ENCODE measurements at places on chromosomes 7 and 10.

GRCh38 chr10:61835946-61836887, 65.3 kb upstream of the ARID5B start:
- DNase-seq = no peak

- DNase-seq = no peak
Observed at GRCh38 chr10:87500646-87501048, 4.0 kb upstream of the MINPP1 start.

DNA sequence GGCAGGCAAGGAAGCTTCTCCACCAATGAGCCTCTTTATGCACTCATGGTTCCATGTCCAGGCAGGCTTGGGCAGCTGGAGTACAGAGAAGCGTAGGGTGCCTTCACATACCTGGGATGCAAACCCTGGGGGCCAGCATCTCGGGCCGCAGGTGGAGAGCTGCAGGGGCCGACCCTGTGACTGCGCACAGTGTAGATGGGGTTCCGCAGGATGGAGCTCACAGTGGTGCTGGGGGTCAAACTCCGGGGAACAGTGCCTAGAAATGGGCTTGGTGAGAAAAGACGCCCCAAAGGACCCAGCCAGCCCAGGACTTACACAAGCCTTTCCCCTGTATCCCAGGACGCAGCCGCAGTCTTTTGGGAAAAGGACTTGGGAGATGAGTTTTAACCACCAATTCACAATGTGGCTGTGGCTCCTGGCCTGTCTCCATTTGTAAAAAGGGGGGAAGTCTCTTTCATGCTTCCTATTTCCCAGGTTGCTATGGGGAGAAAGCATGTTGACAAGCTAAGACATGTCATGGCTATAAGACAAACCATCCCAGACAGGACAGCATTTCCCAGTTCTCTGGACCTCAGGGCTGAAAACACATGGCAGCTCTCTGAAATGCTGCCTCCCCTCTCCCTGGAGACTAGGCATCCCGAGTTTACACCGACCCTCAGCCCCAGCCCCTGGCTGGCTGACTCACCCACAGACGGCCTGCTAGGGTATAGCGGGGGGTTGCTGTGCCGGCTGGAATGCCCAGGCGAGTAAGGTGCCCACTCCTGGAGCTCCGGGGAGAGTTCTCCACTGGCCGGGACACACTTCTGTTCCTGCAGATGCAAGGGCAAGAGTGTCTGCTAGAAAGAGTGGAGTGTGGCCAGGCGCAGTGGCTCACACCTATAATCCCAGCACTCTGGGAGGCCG, 107.1 kb downstream of the DLG5 start:
- DNase-seq = no peak

- DNase-seq = no peak
Observed at GRCh38 chr7:87147500-87147899, 4.8 kb upstream of the DMTF1 start.

GRCh38 chr10:91295346-91295745, 74.9 kb downstream of the PCGF5 start:
- no peak for DNase-seq

GRCh38 chr10:7260412-7260900, 150.4 kb downstream of the SFMBT2 start:
- DNase-seq = no peak

GRCh38 chr10:89431977-89432376, 17.6 kb downstream of the IFIT5 start:
- no peak for DNase-seq

GRCh38 chr10:89836840-89837164, 135.4 kb downstream of the KIF20B start:
- DNase-seq = peak; percentile 73

GRCh38 chr10:77024461-77024860, 613.1 kb downstream of the KCNMA1 start:
- DNase-seq = no peak

DNA sequence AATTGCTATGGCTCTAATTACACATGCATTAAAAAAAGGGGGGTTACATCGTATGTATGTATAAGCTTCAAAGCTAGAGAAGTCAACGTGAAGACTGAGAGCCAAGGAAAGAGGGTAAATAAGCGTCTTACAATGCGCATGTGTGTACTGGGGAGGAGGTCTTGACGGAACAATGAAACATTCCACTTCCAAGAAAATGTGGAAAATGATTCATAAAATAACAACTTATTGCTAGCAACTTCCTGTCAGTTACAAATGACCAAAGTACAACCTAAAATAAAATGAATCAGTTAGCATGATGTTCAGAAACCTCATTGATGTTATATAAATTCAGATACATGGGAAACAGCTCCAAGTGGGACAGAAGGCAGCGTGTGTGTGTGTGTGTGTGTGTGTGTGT, 104.1 kb upstream of the RHEB start:
- DNase-seq = no peak

- peak; percentile 15 for DNase-seq
Observed at GRCh38 chr10:131049016-131049415, 262.5 kb downstream of the TCERG1L start.

- DNase-seq = no peak
Observed at GRCh38 chr7:27314111-27314510, 71.5 kb downstream of the EVX1 start.

GRCh38 chr10:26574783-26575182, 122.7 kb upstream of the PDSS1 start:
- DNase-seq = no peak

- no peak for DNase-seq
Observed at GRCh38 chr7:50982626-50983025, 199.9 kb upstream of the GRB10 start.

DNA sequence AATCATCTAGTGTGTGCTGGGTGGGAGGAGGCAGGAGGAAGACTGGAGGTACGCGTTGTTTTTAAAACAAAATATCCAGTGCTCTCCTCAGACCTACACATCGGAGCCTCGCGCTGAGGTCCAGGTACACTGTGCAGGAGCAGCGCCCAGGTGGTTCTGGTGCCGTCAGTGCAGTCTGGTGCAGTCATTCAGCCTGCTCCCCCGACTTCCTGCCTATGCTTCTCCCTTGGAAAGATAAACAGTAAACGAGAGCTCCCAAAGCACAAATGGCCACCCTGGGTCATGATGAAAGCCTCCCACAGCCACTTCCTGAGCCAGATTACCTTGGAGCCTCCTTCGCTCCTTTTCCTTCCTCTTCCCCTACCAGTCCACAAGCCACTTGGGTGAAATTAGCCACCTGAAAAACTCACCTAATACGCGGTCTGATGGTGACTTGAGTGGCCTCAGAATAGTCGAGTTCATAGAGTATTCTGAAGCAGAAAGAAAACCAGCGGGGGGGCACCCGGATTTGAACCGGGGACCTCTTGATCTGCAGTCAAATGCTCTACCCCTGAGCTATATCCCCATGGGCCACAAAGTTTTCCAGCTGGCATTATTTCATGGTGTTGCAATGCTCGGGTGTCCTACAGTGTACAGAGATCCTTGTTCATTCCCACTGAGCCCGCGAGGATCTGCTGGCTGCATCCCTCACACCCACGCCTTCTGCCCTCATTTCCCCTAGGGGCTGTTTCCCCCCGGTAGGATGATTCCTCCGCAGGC, 82.5 kb downstream of the ZNF467 start:
- no peak for DNase-seq

DNA sequence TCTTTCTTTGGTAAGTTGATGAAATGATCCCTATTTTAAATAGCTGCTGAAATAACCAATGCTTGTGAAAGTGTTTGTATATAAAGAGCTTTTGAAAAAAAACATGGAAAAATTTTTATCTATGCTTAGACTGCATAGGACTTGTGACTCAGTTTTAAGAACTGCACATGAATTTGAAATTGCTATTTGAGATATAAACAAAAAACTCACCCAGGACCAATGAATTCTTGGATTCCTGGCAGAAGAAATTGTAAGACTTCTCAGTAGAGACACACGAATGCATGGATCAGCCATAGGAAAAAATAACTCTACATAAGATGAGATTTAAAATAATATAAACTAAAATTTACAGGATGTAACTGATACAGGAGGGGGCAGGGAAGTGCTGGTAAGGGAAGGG, 278.8 kb upstream of the SORCS1 start:
- no peak for DNase-seq

- DNase-seq = no peak
Observed at GRCh38 chr7:135553346-135553745, 4.4 kb upstream of the NUP205 start.

GRCh38 chr7:120662291-120662690, 195.7 kb downstream of the TSPAN12 start:
- DNase-seq = no peak

All from spleen (tissue), 13 donors.